ENCODE measurements at places on chromosomes 13 and 19. TPM values are rescaled to one million over a fixed set of nuclear protein-coding genes. Genes with fewer than 3 reads are reported as not detected.

NAA16 gene
- 11.4 TPM for total RNA-seq

OLFM4 gene
- total RNA-seq, result not detected

KLK12 gene
- total RNA-seq, result 16.2 TPM

GDF15 gene
- 2.3 TPM for total RNA-seq

TPP2 gene
- 39.9 TPM for total RNA-seq

NOTCH3 gene
- 103 TPM for total RNA-seq

C1QTNF9 gene
- total RNA-seq, result not detected

MAP3K10 gene
- 5.8 TPM for total RNA-seq

SIAH3 gene
- total RNA-seq, result not detected

PTH2 gene
- not detected for total RNA-seq

CEBPA gene
- 30.5 TPM for total RNA-seq

ZNF729 gene
- not detected for total RNA-seq

CIC gene
- total RNA-seq, result 54.9 TPM

RELB gene
- total RNA-seq, result 11.8 TPM

NEK5 gene
- not detected for total RNA-seq

SIGLEC8 gene
- 1.2 TPM for total RNA-seq

EXOC3L2 gene
- 0.64 TPM for total RNA-seq

ATP12A gene
- total RNA-seq, result 2.9 TPM

C3 gene
- 29.5 TPM for total RNA-seq

DCLK1 gene
- total RNA-seq, result 1.4 TPM

TMPRSS9 gene
- total RNA-seq, result not detected

CLIP3 gene
- 1.8 TPM for total RNA-seq

CILP2 gene
- not detected for total RNA-seq

SULT2B1 gene
- total RNA-seq, result 212 TPM

NAT14 gene
- 4.2 TPM for total RNA-seq

IGSF23 gene
- total RNA-seq, result not detected

NKPD1 gene
- total RNA-seq, result 1.1 TPM

KLK14 gene
- not detected for total RNA-seq

ACER1 gene
- total RNA-seq, result 0.53 TPM

ALDH16A1 gene
- 35.9 TPM for total RNA-seq

ARHGAP33 gene
- total RNA-seq, result 3.1 TPM

IGFL1 gene
- 46.0 TPM for total RNA-seq

FSTL3 gene
- total RNA-seq, result 10.2 TPM

SLC1A6 gene
- total RNA-seq, result not detected

PDE4A gene
- total RNA-seq, result 7.1 TPM

OSCAR gene
- 1.3 TPM for total RNA-seq

AMH gene
- not detected for total RNA-seq

RPL13A gene
- total RNA-seq, result 1,777 TPM

CLDN10 gene
- not detected for total RNA-seq

VSTM2B gene
- total RNA-seq, result not detected

PLPP2 gene
- total RNA-seq, result 12.1 TPM

LGALS4 gene
- not detected for total RNA-seq

NAPSA gene
- not detected for total RNA-seq

ZNF493 gene
- 24.2 TPM for total RNA-seq

IL27RA gene
- total RNA-seq, result 4.9 TPM

C19orf85 gene
- total RNA-seq, result not detected

FPR3 gene
- total RNA-seq, result 5.7 TPM

CCDC8 gene
- total RNA-seq, result 1.7 TPM

ZNF728 gene
- total RNA-seq, result not detected

FAAP24 gene
- total RNA-seq, result 3.9 TPM

ZNF568 gene
- 4.7 TPM for total RNA-seq

ZNF841 gene
- total RNA-seq, result 17.7 TPM

ZNF382 gene
- total RNA-seq, result 0.53 TPM

ZNF302 gene
- 6.3 TPM for total RNA-seq

SMIM44 gene
- total RNA-seq, result not detected

ZNF583 gene
- 4.3 TPM for total RNA-seq

MCF2L gene
- 25.4 TPM for total RNA-seq

CAPN12 gene
- total RNA-seq, result 1.5 TPM

GJB2 gene
- 767 TPM for total RNA-seq

SIGLEC12 gene
- total RNA-seq, result 0.91 TPM
